Esophagus muscularis mucosa (tissue), 4 donors: ENCODE measurements at places on chromosomes 13 and 19. TPM values are rescaled to one million over a fixed set of nuclear protein-coding genes. Genes with fewer than 3 reads are reported as not detected.

The ZNF486 gene
- 3.7 TPM for total RNA-seq

The ZNF540 gene
- total RNA-seq: 1.8 TPM

The ADAT3 gene
- total RNA-seq: 3.8 TPM

The ZNF536 gene
- total RNA-seq: 4.3 TPM

The FSTL3 gene
- 222 TPM for total RNA-seq

The IGSF23 gene
- total RNA-seq: not detected

The ACP5 gene
- 7.3 TPM for total RNA-seq

The FREM2 gene
- total RNA-seq: 0.33 TPM

The TUBA3C gene
- total RNA-seq: not detected

The FGF22 gene
- total RNA-seq: 0.80 TPM

The CEACAM3 gene
- total RNA-seq: 0.26 TPM

The KISS1R gene
- not detected for total RNA-seq
